ENCODE measurements at places on chromosomes 3 and 15. TPM values are rescaled to one million over a fixed set of nuclear protein-coding genes. Genes with fewer than 3 reads are reported as not detected.

The XXYLT1 gene
- 12.4 TPM for total RNA-seq

The SNURF gene
- total RNA-seq = 61.1 TPM

The HRH1 gene
- 30.6 TPM for total RNA-seq

The AP3B2 gene
- total RNA-seq = 0.17 TPM

The LRRN1 gene
- total RNA-seq = 0.33 TPM

The GPR15 gene
- total RNA-seq = not detected

The ALPK3 gene
- total RNA-seq = 0.50 TPM

Data from fibroblast of lung (primary cell).